ENCODE measurements at places on chromosomes 2 and 18. TPM values are rescaled to one million over a fixed set of nuclear protein-coding genes. Genes with fewer than 3 reads are reported as not detected.
A peak's percentile ranks its signal among the peaks of the same experiment; 100 is the strongest.

The MPP4 gene
- 0.30 TPM for total RNA-seq

The IHH gene
- total RNA-seq: not detected

The IL1R2 gene
- total RNA-seq: 18.4 TPM

The MYCN gene
- 1.4 TPM for total RNA-seq

The SLC23A3 gene
- total RNA-seq: 1.1 TPM

The TEX44 gene
- total RNA-seq: not detected

- H3K27ac ChIP-seq: no peak overlapping the region
- no peak for DNase-seq
- no peak overlapping the region for H3K4me3 ChIP-seq
- H3K36me3 ChIP-seq: no peaks in the 10 kb centered on the region
- H3K4me1 ChIP-seq: no peaks in the 10 kb centered on the region
Measured at GRCh38 chr2:73448856-73449255, 63.2 kb downstream of the ALMS1 start.

DNA sequence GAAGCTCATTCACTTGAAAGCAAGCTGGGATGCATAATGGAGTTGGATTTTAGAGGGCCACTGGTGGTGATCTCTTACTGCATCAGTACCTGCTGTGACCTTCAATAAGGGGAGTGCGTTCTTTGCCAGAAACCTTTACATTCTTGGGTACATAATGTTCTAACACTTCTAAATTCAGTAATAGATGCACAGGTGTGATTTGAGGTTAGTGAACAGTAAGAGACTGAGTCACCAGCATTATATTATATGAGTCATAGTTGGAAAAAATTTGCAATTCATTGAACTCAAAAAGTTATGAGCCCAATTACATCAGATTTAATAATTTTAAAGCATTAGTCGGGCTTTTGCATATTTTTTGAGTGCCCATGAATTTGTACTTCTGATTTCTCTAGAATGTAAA is 803.3 kb downstream of the ADCYAP1 start:
- H3K27ac ChIP-seq: no peak overlapping the region
- no peak overlapping the region for H3K4me3 ChIP-seq
- no peaks in the 10 kb centered on the region for H3K27me3 ChIP-seq
- no peaks in the 10 kb centered on the region for H3K36me3 ChIP-seq
- no peaks in the 10 kb centered on the region for H3K4me1 ChIP-seq

DNA sequence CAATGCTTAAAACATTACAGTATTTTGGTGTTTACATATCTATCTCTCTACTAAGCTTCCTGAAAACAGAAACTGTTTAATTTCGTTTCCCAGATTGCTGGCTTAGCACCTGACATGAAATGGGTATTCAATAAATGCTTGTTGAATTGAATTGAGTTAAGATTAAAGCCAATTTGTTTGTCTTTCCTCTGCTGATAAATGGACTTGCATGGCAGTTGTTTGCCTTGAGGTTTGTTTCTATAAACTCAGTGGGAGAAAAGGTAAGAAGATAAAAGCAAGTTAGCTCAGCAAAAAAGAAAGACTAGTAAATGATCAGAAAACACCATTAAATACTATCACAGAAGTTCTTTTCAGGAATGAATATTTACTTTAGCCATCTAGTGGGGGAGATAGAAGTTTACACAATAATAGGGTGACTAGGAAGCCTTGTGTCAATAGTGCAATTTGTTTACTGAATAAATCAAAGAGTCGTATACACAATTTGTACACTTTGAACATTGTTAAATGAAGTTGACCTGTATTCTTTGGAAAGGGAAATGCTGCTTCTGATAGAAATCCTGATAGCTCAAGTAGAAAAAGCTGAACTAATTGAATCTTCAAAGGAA is 754.5 kb upstream of the FAM98A start:
- no peak for DNase-seq
- H3K36me3 ChIP-seq: no peaks in the 10 kb centered on the region
- H3K4me3 ChIP-seq: no peak overlapping the region
- no peaks in the 10 kb centered on the region for H3K4me1 ChIP-seq

DNA sequence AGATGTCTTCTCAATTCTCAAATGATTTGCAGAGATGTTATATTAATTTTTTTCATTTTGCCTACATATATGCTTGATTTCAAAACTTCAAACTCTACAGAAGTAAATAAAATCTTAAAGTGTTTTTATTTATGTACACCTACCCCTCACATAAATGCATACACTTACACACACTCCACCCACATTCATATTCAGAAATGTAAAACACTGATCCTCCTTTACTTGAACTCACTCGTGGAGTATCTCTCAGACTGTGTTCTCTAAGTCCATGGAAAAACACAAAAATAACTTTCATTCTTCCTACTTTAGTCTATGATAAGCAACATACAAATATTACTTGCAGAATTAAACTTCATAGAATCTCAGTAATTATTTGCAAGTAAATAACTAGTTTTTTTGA is 209.1 kb upstream of the RBMS1 start:
- no peak for DNase-seq
- no peaks in the 10 kb centered on the region for H3K4me1 ChIP-seq
- no peak overlapping the region for H3K4me3 ChIP-seq
- no peaks in the 10 kb centered on the region for H3K27me3 ChIP-seq
- no peak overlapping the region for H3K27ac ChIP-seq

DNA sequence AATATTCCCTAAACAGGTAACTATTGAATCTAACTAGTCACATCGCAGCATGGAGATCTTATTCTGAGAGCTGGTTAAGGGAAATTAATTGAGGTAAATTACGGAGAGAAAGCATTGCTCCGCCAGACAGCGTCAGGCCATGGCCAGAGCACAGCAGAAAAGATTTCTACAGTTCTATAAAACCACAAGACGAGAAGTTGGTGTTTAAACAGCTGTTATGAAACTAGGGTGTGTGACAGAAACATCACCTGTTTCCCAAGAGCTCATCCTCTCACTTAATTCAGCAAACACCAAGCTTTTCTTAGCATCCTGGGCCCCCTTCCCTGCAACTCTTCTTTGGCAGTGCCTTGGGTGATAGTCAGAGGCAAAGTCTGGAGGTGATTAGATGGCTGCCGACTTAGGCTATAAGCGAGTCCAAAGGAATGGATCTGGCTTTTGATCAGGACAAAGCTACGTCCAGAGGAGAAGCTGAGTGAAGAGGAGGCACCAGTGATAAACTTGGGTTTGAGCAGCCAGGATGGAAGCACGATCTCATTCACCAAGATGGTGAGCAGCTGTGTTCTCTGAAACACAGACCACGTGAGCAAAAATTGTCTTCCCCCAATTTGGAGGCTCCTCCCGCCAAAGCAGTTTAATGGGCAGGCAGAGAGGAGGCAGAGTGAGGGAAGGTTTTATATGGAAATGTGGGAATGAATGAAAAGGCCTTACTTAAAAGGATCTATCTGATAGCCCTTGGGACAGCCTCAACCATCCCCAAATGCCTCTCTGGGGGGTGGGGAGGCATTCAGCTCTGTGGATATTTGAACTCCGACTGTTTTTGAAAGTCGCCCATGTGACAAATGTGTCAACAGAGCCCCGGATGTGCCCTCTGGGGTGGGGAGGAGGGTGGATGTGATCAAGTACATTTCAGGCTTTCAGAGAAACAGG is 57.8 kb downstream of the PKDCC start:
- H3K4me1 ChIP-seq: peaks cover 12% of the 10 kb centered on the region
- DNase-seq: no peak
- no peaks in the 10 kb centered on the region for H3K27me3 ChIP-seq
- H3K27ac ChIP-seq: no peak overlapping the region
- H3K4me3 ChIP-seq: no peak overlapping the region

- no peaks in the 10 kb centered on the region for H3K4me1 ChIP-seq
- no peak overlapping the region for H3K4me3 ChIP-seq
- DNase-seq: no peak
- no peak overlapping the region for H3K27ac ChIP-seq
- H3K27me3 ChIP-seq: no peaks in the 10 kb centered on the region
Measured at GRCh38 chr2:111685342-111685741, 198.7 kb downstream of the ANAPC1 start.

GRCh38 chr2:38613126-38613848 is 10.6 kb upstream of the HNRNPLL start:
- peaks cover 15% of the 10 kb centered on the region for H3K4me1 ChIP-seq
- H3K4me3 ChIP-seq: no peak overlapping the region
- DNase-seq: peak; percentile 55
- H3K27me3 ChIP-seq: no peaks in the 10 kb centered on the region
- H3K36me3 ChIP-seq: no peaks in the 10 kb centered on the region
- H3K27ac ChIP-seq: peak overlapping the region; percentile 75

- no peaks in the 10 kb centered on the region for H3K27me3 ChIP-seq
- H3K4me3 ChIP-seq: no peak overlapping the region
- no peaks in the 10 kb centered on the region for H3K4me1 ChIP-seq
- no peaks in the 10 kb centered on the region for H3K36me3 ChIP-seq
- H3K27ac ChIP-seq: no peak overlapping the region
Measured at GRCh38 chr2:37867166-37867565, 57.9 kb upstream of the RMDN2 start.

- peaks cover under 1% of the 10 kb centered on the region for H3K4me1 ChIP-seq
- no peaks in the 10 kb centered on the region for H3K27me3 ChIP-seq
- no peak overlapping the region for H3K4me3 ChIP-seq
- H3K27ac ChIP-seq: no peak overlapping the region
Measured at GRCh38 chr2:55610954-55611743, 6.3 kb downstream of the PPP4R3B start.

DNA sequence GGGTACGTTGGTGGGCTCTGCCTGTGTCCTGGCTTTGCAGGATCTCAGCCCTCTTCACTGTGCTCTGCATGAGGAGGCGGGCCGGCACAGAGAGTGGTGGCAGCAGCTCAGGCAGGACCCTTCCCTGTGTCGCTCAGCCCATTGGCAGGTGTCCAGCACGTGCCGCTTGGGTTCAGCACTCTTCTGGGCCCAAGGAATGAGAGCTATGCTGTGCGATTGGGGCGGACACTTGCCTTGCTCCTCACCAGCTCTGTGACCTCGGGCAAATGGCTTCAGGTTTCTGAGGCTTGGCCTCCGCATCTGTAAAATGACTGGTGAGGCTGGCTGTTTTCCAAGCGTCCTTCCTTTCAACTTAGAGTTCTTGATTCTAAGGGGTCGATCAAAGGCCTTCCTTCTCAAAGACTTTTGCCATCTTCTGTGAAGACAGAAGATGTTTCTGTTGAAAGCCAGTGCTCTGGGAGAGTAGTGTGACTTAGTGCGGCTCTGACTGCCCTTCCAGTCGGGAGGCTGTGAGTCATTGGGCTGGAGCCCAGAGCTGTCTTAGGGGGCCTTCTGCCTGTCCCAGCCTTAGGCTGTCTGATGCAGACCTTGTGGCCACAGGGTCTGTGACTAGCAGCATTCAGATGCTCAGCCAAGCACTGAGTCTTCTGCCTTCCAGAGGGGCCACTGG is 35.6 kb downstream of the GLI2 start:
- peak; percentile 63 for DNase-seq
- H3K27ac ChIP-seq: no peak overlapping the region
- H3K4me3 ChIP-seq: no peak overlapping the region
- no peaks in the 10 kb centered on the region for H3K27me3 ChIP-seq

DNA sequence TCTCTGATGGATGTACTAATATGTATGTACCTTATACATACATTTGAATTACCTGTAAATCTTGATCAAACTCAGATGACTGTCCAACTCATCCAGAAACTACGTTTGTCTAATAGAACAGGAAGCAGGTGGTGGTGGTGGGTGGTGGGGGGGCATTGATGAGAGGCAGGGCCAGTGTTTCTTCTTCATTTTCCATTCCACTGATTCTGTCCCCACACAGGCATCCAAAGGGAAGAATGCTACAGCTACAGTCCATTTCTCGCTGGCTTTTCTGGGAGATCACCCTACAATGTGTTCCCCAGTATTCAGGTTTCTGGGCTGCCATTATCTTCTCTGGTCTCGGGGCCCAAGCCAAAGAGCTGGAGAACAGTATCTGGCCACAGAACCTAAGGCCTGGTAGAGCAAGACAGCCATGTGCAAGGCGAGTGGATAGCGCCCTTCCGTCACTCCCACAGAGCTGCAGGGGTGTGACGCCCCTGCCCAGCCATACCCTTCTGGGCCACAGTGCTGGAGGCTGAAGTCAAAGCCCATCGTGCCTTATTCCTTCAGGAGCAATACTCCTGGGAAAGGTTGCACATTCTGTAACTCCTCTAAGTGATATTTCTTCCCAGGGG is 54.5 kb downstream of the BCL11A start:
- no peaks in the 10 kb centered on the region for H3K36me3 ChIP-seq
- DNase-seq: no peak
- no peaks in the 10 kb centered on the region for H3K4me1 ChIP-seq
- no peak overlapping the region for H3K27ac ChIP-seq
- H3K27me3 ChIP-seq: no peaks in the 10 kb centered on the region
- no peak overlapping the region for H3K4me3 ChIP-seq

DNA sequence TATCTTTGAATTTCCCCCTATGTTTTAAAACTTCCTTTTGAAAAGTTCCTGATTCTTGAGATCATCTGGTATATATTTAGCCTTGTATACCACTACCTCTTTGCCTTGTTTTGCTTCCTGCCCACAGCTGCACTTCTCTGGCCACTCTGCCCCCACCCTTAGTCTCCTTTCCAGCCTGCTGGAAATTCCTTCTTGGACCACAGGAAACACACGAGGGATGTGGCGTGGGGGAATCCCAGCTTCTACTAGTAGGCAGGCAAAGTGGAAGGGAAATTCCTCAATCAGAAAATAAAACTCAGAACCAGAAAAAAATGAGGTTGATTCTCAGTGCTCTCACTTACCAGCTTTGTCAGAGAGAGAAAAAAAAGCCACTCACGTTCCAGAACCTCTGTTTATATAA is 13.4 kb downstream of the IL18RAP start:
- no peaks in the 10 kb centered on the region for H3K36me3 ChIP-seq
- H3K4me3 ChIP-seq: no peak overlapping the region
- no peaks in the 10 kb centered on the region for H3K27me3 ChIP-seq
- no peaks in the 10 kb centered on the region for H3K4me1 ChIP-seq
- no peak overlapping the region for H3K27ac ChIP-seq

- H3K4me3 ChIP-seq: no peak overlapping the region
- no peaks in the 10 kb centered on the region for H3K27me3 ChIP-seq
- no peak overlapping the region for H3K27ac ChIP-seq
- no peak for DNase-seq
- H3K36me3 ChIP-seq: no peaks in the 10 kb centered on the region
Measured at GRCh38 chr2:108323619-108324018, 34.9 kb downstream of the SULT1C2 start.

DNA sequence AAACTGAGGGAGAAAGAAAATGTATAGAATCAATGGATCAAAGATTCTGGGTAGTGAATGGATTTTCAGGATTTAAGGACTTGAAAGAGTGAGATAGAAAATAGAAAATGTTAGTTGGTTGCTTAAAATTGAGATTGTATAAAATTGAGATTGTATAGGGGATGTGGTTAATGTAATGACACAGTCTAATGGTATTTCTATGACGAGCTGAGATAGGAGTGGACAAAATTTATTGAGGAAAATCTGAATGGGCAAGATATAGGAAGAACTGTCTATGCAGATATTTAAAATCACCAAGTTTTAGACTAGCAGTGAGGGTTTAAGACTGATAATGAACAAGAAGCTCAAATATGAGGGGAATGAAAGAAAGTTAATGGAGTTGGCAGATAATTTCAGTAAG is 406.6 kb downstream of the NYAP2 start:
- DNase-seq: no peak
- no peaks in the 10 kb centered on the region for H3K27me3 ChIP-seq
- H3K4me1 ChIP-seq: no peaks in the 10 kb centered on the region
- H3K27ac ChIP-seq: no peak overlapping the region
- H3K4me3 ChIP-seq: no peak overlapping the region
- no peaks in the 10 kb centered on the region for H3K36me3 ChIP-seq

GRCh38 chr18:13405305-13406038 is 186.9 kb downstream of the LDLRAD4 start:
- no peak for DNase-seq
- H3K27ac ChIP-seq: no peak overlapping the region
- H3K36me3 ChIP-seq: no peaks in the 10 kb centered on the region
- no peaks in the 10 kb centered on the region for H3K4me1 ChIP-seq

GRCh38 chr2:144201868-144202468 is 318.0 kb downstream of the ZEB2 start:
- H3K27me3 ChIP-seq: no peaks in the 10 kb centered on the region
- no peaks in the 10 kb centered on the region for H3K36me3 ChIP-seq
- DNase-seq: no peak
- no peaks in the 10 kb centered on the region for H3K4me1 ChIP-seq

Data from adrenal gland (tissue), 19 donors.